ENCODE measurements at places on chromosomes 12 and 14. TPM values are rescaled to one million over a fixed set of nuclear protein-coding genes. Genes with fewer than 3 reads are reported as not detected.

DNA sequence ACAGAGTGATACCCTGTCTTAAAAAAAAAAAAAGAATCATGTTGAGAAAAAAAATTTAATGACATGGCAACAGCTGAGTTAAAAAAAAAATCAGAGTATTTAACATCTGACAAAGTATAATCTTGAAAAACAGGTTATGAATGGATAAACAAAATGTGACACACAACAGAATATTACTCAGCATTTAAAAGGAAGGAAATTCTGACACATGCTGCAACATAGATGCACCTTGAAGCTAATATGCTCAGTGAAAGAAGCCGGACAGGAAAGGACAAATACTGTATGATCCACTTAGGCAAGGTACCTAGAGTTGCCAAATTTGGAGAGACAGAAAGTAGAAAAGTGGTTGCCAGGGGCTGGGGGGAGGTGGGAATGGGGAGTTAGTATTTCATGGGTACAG, 19.4 kb upstream of the EIF2B2 start:
- no peaks in the 10 kb centered on the region for H3K27me3 ChIP-seq
- H3K4me3 ChIP-seq, result no peak overlapping the region
- no peak overlapping the region for H3K27ac ChIP-seq
- H3K36me3 ChIP-seq, result no peaks in the 10 kb centered on the region
- DNase-seq, result no peak
- H3K4me1 ChIP-seq, result no peaks in the 10 kb centered on the region

DNA sequence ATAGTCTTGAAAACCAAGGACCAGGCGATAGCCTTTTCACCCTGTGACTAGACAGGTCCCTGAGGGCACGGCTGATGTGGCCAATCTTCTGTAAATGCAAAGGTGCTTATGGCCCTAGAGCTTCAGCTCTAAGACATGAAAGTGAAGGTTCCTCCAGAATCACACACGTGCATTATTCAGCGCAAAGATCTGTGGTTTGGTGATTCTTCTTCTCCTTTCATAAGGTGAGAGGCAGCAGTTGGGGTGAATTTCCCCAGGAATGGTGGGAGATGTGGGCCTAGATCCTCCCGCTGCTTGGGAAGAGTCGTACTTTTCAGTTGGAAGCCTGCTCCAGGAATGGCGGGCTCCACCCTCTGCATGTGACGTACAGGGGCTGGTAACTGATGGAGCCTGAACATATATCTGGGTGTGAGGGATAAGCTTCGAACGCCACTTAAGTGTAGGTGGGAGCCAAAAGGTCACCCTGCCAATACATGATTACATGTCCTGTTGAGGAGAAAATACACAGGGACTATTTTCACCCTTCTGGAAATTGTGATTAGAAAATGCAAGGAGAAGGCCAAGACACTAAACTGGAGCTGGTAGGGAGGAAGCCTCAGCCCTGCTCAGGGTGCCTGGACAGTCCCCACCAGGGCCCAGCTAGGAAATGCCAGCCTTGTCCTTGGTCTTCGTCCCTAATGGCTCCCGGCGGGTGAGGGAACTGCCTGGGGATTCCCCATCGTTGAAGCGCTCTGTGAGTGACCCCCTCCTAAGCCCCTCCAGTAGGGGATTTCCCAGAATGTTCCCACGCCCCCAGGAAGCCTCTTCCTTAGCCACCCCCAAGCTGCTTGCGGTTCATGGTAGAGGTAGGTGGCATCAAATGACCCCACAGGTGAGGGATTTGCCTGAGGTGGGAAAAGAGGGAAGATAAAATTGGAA, 17.6 kb downstream of the BATF start:
- H3K4me3 ChIP-seq, result no peak overlapping the region
- no peaks in the 10 kb centered on the region for H3K4me1 ChIP-seq
- H3K36me3 ChIP-seq, result no peaks in the 10 kb centered on the region
- H3K27ac ChIP-seq, result no peak overlapping the region
- DNase-seq, result no peak

DNA sequence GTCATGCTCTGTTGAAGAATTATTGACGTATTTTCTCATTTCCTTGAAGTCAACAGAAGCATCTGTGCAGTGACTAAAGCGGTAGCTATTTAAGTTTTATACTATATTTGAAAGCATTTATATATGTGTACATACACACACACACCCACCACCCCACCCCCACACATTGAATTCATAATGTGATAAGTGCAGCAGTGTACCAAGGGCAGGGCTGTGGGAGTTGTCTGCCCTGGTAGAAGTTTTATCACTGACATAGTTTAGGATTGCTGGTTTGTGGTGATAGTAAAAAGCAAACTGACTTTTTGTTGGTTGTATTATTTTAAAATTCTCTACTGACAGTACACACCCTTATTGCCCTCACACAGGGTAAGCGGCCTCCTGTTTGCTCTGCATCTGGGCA, 39.1 kb downstream of the GAS2L3 start:
- H3K4me3 ChIP-seq, result no peak overlapping the region
- H3K27me3 ChIP-seq, result no peaks in the 10 kb centered on the region
- H3K36me3 ChIP-seq, result no peaks in the 10 kb centered on the region
- no peak for DNase-seq
- no peak overlapping the region for H3K27ac ChIP-seq

- no peaks in the 10 kb centered on the region for H3K4me1 ChIP-seq
- no peaks in the 10 kb centered on the region for H3K27me3 ChIP-seq
- no peak for DNase-seq
- no peak overlapping the region for H3K4me3 ChIP-seq
- no peak overlapping the region for H3K27ac ChIP-seq
Observed at GRCh38 chr12:76698966-76699365, 64.9 kb upstream of the ZDHHC17 start.

PTPN21 gene
- total RNA-seq, result 6.5 TPM

C12orf50 gene
- total RNA-seq, result not detected

LRTM2 gene
- total RNA-seq, result not detected

STK38L gene
- 69.3 TPM for total RNA-seq

LBHD2 gene
- total RNA-seq, result not detected

All from uterus (tissue), 4 donors.